ENCODE measurements at places on chromosomes 1 and 21.

GRCh38 chr1:157181790-157182189 is 43.6 kb upstream of the ETV3 start:
- no peak for DNase-seq

GRCh38 chr21:32994305-32994704 is 31.4 kb upstream of the OLIG2 start:
- no peak for DNase-seq

- DNase-seq = no peak
Measured at GRCh38 chr1:220119043-220119512, 25.1 kb downstream of the IARS2 start.

DNA sequence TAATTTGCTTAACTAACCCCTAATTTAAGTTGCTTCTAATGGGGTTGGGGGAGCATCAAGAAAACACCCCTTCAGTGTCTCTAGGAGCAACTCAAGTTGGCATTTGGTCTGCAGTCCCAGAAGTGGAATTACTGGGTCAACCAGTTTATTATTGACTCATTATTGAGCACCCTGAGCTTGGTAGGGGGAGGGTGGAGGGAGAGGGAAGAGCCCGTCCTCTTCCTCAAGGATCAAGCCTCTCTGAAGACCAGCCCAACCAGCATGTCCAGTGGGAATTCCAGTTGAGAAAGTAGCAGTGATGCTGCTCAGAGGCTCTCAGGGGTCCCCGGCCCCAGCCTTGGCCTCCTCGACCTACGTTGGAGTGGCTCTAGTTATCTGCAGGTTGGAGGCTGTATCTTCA is 2.1 kb upstream of the PLA2G2F start:
- DNase-seq = no peak

- DNase-seq = no peak
Measured at GRCh38 chr1:197519741-197520334, 251.8 kb downstream of the CRB1 start.

- DNase-seq = no peak
Measured at GRCh38 chr1:42096554-42096953, 56.7 kb upstream of the GUCA2B start.

DNA sequence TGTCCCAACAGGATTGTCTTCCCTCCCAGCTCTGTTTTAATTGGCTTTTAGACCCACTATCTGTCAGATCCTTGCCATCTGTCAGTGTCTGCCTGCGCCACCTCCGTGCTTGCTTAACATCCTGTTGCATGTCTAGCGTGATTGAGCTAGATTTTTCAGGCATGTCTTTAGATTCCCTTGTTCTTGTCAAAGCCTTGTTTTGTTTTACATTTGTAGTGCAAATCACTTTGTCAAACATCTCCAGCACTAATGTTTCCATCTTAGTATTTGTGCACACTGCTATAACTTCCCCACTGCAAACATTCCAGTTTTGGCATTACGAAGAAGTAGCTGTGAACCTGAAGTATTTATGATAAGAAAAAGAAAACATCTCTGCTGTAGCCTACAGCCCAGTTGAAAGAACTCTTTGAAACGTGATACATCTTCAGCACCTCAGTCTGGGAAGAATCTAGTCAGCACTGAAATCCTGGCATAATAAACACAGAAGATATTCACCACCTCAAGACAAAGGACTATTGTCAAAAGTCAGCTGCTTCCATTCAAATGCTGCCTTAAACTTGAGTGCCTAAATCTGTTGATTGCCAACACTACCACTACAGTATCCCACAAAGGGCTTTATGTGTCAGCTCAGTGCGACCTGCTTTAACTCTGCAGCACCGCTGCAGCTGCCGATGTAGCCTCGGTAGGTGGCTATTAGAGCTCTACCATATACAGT is 105.0 kb downstream of the FNBP1L start:
- no peak for DNase-seq

GRCh38 chr1:213075725-213076124 is 24.7 kb downstream of the RPS6KC1 start:
- no peak for DNase-seq

- no peak for DNase-seq
Measured at GRCh38 chr1:248834343-248834940, 3.6 kb upstream of the ZNF672 start.

- no peak for DNase-seq
Measured at GRCh38 chr1:243748227-243748626, 101.8 kb downstream of the AKT3 start.

GRCh38 chr1:94358630-94359599 is 59.3 kb upstream of the ABCD3 start:
- DNase-seq = no peak

- no peak for DNase-seq
Measured at GRCh38 chr21:41975391-41976272, 21.8 kb upstream of the C2CD2 start.

GRCh38 chr1:33331444-33332356 is 10.8 kb upstream of the A3GALT2 start:
- DNase-seq = no peak

DNA sequence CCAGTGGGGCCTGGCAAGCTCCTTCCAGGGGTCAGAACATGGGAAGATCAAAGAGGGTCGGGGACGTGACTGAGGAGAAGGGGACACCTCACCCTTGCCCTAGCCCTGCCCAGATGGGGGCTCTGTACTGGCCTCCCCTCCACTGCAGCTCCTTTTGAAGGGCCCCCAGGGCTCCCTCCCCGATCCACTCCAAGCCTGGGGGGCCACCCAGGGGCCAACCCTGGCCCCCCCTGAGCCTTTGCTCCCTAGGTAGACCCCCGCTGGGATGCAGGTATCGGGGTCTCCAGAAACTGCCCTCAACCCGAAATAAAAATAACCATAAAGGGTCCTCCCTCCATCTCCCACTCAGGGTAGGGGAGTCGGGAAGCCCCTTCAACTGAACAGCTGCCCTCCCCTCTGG is 37.4 kb upstream of the FAM131C start:
- no peak for DNase-seq

GRCh38 chr1:11874624-11875023 is 15.9 kb upstream of the NPPB start:
- DNase-seq = no peak

GRCh38 chr1:89273324-89273778 is 691 bp upstream of the GBP5 start:
- no peak for DNase-seq

- DNase-seq = no peak
Measured at GRCh38 chr21:44755227-44755626, 43.9 kb upstream of the TSPEAR start.

- peak; percentile 78 for DNase-seq
Measured at GRCh38 chr1:2194319-2194897, at the start of gene FAAP20. FAAP20 (minus strand) TSS chr1:2194772; CDS start chr1:2194749, 23 bp downstream.

DNA sequence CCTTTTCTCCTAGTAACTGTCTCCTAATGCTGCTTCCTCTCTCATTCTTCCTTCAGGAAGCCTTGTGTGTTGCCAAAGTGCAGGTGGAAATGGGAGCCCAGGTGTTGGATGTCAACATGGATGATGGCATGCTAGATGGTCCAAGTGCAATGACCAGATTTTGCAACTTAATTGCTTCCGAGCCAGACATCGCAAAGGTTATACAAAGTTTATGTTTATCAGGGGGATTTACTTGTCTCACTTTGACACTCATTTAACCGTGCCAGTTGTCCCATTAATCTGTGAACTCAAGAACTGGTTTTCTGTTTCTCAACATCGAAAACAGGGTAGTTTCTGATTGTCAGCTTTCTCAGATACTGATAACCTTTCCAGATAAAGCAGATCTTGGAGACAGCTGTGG is 40.4 kb downstream of the MTR start:
- DNase-seq = no peak

DNA sequence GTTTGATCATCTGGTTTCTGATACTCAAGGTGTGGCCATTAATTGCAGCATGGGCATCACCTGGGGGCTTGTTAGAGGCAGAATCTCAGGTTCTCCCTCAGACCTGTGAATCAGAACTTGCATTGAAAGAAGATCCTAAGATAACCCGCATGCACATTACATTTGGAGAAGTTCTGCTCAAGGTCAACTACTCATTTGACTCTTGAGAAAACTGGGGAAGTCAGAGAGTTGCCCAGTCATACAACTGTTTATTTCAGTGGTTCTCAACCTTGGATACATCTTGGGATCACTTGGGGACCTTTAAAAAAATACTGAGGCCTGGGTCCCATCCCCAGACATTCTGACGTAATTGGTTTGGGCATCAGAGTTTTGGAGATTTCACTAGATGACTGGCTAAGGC is 30.5 kb downstream of the CAMTA1 start:
- DNase-seq = no peak

GRCh38 chr1:77387553-77387952 is 105.7 kb downstream of the AK5 start:
- no peak for DNase-seq

DNA sequence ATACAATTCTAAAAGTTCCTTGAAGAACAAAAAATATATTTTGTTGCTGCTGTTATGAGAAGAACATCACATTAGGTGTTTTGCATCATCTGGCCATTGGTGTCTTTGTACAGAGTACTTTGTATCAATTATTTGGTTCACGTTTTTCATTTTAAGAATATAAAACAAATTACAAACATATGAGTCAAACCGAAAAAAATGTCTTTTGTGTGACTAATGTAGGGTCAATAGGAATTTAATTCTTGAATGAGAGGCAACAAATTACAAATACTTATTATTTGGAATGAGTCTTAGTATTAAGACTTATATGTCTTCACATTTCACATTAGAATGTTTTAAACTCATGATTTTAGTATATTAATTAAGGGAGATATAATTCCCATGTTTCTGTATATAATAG is 54.8 kb downstream of the NR5A2 start:
- DNase-seq = no peak

DNA sequence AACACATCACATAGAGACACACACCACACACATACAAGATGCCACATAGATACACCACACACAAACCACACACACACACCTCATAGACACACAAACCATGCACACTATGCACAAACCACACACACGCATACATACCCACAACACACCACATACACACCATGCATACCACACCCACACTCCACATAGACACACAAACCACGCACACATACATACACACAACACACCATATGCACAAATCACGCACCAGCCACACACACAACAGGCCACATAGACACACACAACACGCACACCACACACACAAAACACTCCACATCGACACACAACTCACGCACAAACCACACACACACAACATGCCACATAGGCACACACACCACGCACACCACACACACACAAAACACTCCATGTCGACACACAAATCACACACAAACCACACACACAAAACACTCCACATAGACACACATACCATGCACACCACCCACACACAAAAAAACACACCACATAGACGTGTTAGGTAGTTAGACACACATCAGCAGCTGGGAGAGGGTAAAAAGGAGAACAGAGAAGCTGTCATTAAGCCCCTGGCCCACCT is 49.5 kb upstream of the SLC19A1 start:
- DNase-seq = no peak

DNA sequence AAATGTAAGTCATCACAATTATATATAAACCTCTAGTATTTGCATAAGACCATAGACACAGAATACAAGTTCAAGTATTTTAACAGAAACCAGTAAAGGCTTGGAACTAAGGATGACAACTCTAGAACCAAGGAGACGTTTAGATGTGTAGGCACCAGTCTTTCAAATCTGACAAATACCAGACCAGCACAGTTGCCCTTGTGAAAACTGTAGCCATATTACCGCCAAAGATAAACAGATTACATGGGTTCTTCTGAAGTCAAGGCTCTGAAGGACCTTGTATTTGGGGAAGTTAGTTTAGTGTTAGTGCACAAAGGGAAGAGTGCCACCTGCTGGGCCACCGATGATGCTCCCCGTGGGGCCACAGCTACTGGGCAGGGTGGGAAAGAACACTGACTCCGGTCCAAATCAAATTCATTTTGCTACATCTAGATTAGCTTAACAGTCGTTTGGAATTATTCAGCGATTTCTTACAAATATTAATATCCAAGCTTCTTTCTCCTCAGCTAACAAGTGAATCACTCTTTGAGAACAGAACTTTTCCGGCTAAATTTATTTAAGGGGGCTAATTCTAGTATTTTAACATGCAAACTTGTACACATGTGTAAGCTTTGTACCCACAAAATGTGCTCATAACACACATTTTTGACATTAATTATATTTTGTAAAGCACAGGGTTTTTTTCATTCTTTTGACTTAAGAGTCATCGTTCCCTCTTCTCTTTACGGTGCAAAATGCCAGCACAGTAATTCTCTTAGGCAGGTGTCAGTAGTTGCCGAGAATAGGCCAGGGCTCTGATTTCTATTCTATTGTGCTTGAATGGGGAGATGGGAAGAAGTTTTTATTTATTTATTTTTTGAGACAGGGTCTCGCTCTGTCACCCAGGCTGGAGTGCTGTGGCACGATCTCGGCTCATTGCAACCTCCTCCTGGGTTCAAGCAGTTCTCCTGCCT is 8.0 kb upstream of the NIBAN1 start:
- peak; percentile 84 for DNase-seq

- no peak for DNase-seq
Measured at GRCh38 chr1:41374711-41375110, 13.5 kb downstream of the FOXO6 start.

DNA sequence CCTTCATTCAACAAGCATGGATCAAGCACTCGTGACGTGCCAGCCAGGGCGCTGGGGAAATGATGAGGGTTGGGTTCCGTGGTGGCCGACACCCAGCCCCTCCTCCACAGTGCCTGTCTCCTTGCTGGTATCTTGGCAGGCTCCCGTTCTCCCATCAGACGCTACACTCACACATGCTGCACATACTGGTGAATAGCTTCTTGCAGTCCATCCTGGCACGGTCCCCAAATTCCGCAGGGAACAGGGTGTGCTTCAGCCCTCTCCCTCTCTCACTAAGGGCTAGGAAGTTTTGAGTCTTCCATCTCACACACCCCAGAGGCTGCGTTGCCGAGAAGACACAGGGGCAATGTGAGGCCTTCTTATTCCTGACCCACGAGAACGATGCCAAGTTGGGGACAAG is 10.1 kb upstream of the MEF2D start:
- no peak for DNase-seq

- DNase-seq = no peak
Measured at GRCh38 chr1:171743081-171743870, 1.4 kb upstream of the VAMP4 start.

GRCh38 chr1:31767225-31767624 is 3.1 kb upstream of the ADGRB2 start:
- no peak for DNase-seq

DNA sequence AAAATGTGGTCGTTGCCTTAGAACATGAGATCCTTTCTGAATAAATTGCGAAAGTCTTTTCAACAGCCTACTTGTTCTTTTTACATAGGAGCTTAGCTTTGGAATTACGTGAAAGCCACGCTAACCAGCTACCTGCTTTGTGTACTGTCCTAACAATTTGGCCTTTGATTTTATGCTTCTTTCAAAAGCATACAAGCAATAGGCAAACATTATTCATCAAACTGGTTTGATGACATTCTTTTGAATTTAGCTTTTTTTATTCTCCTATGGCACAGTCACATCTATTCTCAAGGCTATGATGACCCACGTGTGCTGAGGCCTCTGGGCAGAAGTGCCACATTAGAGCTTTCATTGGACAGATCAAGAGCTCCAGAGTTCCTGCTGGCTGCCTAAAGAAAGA is 178.0 kb upstream of the DPT start:
- no peak for DNase-seq
